ENCODE measurements at places on chromosomes 3 and 15.

DNA sequence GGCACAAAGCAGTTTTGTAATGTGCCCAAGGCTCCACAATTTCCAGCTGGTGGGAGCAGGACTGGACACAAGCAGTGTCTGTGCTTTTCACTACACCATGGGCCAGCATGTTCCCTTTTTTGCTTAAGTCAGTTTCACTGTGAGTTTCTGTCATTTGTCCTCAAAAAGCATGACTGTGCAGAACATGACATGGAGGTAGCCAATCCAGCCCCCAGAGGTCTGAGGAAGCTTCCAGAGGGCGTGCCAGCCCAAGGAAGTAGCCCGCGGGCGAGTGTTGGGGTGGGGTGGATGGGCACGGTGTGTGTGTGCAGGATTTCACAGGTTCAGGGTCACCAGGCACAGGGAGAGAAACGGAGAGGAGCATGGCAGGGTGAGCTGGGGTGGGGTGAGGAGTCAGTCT, 8.0 kb upstream of the EEFSEC start:
- DNase-seq, result no peak

DNA sequence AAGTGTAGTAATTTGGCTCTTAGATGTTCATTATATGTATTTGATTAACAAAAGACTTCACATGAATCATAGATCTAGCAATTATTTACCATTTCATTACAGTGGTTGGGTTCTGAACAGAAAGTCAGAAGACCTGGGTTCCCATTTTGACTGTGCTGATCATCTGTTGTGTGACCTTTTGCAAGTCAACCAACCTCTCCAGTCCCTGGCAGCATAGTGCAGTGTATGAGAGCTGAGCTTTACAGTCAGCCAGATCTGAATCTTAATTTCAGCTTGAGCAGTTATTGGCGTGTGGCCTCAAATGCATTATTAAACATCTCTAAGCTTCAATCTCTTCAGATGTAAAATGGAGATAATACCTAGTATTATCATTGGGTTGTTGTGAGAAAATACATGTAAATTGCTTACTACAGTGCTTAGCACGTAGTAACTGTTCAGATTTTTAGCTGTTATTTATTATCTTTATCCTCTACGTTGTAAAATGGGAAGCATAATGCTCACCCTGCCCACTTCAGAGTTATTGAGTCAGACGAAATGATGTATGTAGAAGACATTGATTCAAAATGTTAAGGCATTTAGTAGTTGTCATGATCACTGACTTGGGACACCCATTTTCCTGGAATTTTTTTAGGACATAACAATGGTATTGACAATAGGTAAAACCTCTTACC, 104.0 kb downstream of the KLHL25 start:
- no peak for DNase-seq

GRCh38 chr3:45455040-45455439, 66.7 kb downstream of the LARS2 start:
- no peak for DNase-seq

- no peak for DNase-seq
These were observed 203.8 kb downstream of the RPLP1 start for GRCh38 chr15:69656271-69657030.

All from stimulated activated CD4-positive, alpha-beta T cell treated with anti-CD3 and anti-CD28 coated beads, Interleukin-1b, Interleukin-23, amount 100 ng/mL, for 1 hour (primary cell).